Ureter (tissue), 1 donor: ENCODE measurements at places on chromosomes 7 and 10.
A peak's percentile ranks its signal among the peaks of the same experiment; 100 is the strongest.

DNA sequence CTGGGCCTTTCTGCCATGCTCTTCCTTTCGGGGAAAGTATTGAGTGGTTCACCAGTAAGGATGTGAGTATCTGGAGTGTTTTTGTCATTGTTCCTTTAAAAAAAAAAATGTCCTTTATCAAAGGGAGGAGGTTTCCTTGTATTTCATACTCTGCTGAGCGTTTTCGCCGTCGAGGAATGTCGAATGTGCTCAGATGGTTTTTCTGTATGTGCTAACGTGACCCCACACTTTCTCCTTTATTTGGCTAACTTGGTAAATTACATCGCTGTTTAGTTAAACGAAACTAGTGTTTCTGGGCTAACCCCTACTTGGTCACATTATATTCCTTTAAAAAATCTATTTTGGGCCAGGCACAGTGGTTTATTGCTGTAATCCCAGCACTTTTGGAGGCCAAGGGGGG, 45.9 kb downstream of the INPP5A start:
- DNase-seq = no peak

DNA sequence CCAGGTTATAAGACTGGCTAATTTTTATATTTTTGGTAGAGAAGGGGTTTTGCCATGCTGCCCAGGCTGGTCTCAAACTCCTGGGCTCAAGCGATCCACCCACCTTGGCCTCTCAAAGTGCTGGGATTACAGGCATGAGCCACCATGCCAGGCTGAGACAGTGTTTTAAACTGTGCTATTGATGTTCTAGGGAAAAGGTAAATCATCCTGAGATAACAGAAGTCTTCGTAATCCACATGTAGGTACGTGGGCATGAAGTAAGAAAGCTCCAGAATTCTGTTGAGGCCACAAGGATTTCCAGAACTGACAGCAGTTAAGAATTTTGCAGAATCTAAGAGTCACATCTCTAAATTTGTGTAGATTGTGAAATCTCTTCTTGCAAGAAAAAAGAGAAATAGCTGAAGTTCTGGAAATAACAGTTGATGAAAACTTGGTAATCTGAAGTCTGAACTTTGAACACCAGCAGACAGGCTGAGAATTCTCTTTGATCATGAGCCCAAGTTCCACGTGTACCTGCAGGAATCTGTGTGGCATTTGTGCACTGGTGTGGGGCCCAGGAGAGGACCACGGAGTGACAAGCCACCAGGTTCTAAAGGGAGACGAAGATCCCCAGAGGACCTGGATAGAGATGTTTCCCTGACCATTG, 24.6 kb downstream of the C7orf33 start:
- DNase-seq = no peak

- no peak for DNase-seq
Measured at GRCh38 chr7:44511236-44511635, 20.8 kb upstream of the NUDCD3 start.

GRCh38 chr10:5551531-5552375, 27.0 kb downstream of the CALML3 start:
- DNase-seq = no peak

- peak; percentile 20 for DNase-seq
Measured at GRCh38 chr7:157508477-157508881, 171.7 kb downstream of the DNAJB6 start.

DNA sequence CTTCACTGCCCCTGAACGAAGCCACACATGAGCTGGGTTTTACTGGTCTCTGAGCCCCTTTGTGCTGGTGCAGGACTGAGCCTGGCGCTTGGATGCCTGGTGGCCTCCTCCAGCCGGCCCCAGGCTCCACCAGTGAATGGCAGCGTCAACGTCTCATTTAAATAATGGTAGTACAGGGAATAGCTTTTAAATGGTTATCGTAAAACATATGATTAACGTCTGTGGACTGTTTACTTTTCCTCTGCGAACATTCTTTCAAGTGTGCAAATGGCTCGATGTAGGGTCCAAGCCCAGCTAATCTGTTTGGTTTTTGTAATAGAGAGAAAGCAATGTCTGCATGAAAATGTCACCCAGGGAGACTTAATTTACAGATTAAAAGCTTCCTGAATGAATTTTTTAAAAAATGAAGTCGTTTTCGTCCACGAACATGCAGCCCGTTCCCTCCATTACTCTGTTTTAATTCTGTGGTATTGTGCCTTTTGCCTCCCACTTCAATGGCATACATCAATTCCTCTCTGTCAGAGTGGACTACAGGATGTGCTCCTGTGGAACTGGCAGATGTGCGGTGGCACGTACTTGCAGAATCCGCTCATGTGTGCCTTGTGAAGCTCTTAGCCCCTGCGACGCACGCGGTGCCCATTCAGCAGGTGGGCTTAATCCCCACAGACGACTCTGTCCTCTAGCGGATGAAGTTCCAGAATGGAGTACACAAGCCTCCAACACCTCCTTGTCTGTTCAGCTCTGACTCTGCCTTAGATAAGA, 192.7 kb downstream of the TCF7L2 start:
- no peak for DNase-seq

GRCh38 chr7:49125246-49125645, 200.9 kb downstream of the CDC14C start:
- DNase-seq = no peak

DNA sequence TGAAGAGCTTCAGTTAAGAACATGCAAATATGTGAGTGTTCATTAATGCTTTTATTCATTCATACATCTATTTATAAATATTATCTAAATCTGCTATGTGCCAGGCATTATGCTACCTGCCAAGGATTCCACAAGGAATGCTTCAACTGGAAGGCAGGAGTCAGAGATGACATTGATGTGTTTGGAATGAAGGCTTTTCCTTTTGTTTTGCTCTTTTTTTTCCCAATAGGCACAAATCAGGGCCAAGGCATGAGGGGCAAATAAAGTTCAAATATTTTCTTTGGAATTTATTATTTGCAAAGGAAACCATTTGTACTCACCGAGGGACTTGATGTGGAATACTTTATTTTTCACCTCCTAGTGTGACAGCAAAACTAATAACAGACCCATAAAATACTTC, 530.3 kb downstream of the ARL4A start:
- DNase-seq = no peak

DNA sequence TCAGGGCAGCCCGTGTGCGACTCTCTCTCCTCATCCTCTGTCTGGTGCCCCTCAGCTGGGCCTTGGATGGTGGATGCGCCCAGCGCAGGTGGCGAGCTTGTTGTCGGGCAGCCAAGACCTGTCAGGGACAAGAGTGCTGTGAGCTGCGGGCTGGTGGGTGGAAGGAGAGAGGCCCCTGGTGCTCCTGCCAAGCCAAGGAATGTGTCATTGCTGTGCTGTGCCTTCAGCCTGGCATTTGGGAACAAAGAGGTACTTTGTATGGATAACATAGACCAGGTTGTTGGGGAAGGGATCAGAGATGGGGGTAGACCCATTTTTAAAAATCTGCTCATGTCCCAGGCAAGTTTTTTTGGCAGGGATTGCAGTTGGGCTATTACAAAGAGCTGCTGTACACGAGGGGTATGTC, 120.9 kb downstream of the PKD1L1 start:
- no peak for DNase-seq

DNA sequence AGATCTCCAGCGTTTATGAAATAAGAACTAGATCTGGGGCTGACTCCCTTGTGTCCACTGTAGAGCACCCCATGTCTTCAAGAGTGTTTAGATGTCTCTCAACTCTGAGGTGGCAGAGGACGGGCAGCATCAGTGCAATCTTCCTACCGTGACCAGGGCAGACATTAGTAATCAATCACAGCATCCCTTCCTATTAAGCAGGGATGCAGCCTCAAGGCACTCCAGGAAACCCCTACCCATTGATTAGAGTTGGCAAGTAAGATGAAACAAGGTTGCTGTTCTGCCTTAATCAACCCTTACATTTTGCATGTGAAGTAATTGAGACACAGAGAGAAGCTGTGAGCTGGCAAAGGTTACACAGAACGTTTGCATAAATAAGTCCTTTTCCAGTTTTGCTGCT, 283.7 kb upstream of the ZMIZ1 start:
- no peak for DNase-seq

DNA sequence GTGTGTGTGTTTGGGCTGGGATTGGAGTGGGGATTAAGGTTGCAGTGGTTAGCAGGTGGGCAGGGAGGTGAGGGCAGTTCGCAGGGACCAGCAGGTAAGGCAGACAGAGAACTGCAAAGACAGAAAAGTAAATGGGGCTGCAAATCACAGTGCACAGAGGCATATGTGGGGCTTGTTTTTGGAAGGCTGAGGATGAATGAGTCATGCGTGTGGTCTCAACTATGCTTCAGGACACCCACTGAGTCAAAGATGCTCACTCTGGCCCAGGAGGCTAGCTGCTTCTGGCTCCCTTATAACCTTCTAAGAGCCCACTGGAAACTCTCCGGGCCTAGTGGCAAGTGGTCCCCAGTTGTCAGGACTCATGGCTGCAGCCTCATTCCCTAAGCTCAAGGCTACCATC, 118.2 kb downstream of the ZNF248 start:
- DNase-seq = no peak

DNA sequence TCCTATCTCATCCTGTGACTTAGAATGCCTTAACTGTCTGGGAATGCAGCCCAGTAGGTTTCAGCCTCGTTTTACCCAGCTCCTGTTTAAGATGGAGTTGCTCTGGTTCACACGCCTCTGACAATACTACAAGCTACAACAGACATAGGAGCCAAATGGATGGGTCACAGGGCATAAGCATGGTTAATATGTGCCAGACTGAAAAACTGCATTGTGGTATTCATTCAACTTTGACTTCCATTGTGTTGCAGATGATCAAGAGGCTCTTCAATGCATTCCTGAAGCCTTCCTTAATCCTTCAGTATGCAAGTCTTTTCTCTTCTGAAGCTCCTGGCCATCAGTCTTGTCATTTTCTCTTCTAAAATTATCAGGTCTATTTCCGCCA, 20.3 kb upstream of the RNF32 start:
- no peak for DNase-seq

- DNase-seq = no peak
Measured at GRCh38 chr7:6422926-6423632, 24.7 kb downstream of the DAGLB start.

- no peak for DNase-seq
Measured at GRCh38 chr7:148982654-148983199, 45.6 kb downstream of the PDIA4 start.

GRCh38 chr7:56291-56913, 136.0 kb upstream of the FAM20C start:
- DNase-seq = peak; percentile 15

GRCh38 chr7:151131592-151132293, 35.8 kb downstream of the GBX1 start:
- no peak for DNase-seq

DNA sequence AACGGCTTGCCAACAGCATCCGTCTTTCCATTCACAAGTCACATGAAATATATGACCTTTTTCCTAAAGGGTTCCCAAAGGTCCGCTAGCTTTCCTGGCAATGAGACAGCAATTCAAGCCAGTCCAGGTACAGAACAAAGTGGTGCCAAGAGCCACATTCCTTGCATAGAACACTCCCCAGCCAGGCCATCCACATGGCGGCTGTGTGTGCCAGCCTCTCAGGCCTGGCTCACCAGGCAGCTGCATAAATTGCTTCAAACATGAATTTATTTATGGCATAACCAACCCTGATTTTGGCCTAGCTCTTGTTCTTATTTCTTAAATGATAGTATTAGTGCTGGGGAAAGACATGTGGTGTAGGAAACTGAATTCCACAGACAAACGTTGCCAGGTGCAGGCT, 63.7 kb upstream of the CREB5 start:
- DNase-seq = no peak

DNA sequence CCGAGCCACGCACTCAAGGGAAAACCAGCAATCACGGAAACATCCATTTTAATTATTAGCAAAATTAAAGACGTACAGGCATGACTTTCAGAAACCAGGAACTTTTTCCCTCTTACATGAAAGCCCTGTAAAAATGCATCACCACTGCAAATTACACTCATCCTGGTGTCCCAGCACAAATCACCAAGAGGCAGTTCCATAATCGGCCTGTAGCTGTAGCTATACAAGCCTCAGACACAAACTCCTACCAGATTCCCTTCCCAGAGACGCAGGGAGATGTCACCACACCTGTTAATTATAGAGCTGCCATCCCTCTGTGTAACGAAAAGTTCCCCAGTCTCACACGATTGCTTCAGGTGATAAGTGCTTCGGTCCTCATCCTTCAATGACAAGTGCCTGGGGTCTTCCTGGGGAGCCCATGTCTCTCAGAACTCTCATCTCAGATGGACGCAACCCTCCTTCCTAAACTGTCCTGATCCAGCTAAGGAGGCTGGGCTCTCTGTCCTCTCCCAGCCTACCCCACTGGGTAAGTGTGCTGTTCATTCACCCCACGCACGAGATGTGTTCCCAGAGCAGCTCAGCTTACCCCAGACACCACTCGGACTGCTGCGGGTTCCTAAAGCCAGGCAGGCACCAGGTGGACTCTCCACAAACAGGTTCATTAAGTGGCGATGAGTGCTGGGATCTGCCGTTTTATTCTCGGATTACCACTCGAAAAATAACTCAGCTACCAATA, 5.9 kb downstream of the FGFR2 start:
- no peak for DNase-seq

DNA sequence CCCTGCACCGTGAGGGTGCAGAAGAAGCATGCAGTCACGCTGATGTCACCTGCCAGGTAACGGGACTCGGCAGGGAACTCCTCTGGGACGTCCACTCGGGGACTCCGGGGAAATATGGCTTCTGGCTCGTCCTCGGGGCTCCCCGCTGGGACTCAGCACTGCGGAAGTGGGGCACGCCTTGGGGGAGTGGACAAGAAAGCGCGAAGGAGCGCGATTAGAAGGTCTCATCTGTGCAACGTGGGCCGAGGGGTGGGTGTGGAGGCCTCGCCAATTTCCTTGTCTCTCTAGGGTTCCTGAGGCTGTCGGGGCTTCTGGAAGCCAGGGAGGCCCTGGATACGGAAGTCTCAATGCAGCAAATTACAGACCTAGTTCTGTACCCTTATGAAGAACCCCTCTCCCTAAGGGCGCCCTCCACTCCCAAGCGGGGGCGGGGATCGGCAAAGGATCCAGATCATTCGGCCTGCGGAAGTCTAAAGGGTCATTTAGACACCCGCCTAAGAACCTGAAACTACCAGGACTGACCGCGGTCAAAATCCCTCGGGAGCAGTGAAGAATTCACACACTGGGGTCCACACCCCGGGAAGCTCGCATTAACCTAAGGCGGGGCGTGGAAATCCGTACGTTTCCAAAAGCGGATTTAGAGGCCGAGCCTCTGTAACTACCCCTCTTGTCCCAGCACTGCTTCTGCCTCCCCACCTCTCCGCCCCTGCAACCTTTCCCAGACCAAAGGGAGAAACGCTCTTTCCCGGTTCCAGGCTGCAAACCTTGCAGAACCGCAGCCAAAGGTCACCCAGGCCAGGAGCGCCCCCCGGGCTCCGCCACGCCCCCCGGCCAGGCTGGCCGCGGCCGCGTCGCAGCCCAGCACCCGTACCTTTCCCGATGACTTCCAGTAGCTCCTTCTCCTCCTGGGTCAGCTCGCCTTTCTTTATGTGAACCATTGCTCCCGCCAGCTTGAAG, 640 bp downstream of the ANKMY2 start:
- DNase-seq = peak; percentile 65
